ENCODE measurements at places on chromosomes 7 and 10. TPM values are rescaled to one million over a fixed set of nuclear protein-coding genes. Genes with fewer than 3 reads are reported as not detected.

DNA sequence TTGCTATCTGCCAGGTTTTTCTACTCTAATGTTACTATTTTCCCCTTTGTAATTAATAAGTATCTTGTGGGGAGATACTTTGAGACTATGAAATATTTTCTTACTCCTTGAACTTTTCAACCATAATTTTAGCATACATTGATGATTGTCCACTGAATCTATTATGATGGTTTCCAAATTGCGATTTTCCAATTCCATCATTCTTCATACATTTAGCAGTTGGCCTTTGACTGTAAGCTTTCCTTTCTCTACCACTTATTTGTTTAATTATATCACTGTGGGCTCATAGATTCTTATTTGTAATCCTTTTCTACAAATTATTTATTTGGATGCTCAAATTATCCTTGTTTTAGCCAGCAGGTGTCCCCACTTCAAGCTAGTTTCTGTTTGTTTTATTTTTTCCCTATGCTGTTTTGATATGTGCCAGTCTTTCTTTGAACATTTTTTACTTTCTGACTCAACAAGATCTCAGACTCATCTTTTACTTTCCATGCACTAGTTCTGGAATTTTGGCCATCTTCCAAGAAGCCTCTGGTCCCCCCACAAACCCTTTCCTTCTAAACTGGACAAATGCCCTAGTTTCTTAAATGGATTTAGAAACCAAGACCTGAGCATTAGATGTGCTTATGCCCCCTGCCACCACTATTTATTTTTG lies 11.4 kb upstream of the MRPS16 start:
- DNase-seq, result no peak

- DNase-seq, result no peak
Measured at GRCh38 chr10:69892406-69892805, 90.7 kb downstream of the COL13A1 start.

- peak; percentile 14 for DNase-seq
Measured at GRCh38 chr7:7164591-7164990, 17.8 kb upstream of the C1GALT1 start.

Gene OLAH
- not detected for total RNA-seq

GRCh38 chr7:131293018-131293417 lies 34.7 kb upstream of the MKLN1 start:
- no peak for DNase-seq

GRCh38 chr10:126919426-126919825 lies 14.2 kb downstream of the DOCK1 start:
- no peak for DNase-seq

GRCh38 chr10:62726638-62727037 lies 77.9 kb upstream of the ADO start:
- DNase-seq, result no peak

DNA sequence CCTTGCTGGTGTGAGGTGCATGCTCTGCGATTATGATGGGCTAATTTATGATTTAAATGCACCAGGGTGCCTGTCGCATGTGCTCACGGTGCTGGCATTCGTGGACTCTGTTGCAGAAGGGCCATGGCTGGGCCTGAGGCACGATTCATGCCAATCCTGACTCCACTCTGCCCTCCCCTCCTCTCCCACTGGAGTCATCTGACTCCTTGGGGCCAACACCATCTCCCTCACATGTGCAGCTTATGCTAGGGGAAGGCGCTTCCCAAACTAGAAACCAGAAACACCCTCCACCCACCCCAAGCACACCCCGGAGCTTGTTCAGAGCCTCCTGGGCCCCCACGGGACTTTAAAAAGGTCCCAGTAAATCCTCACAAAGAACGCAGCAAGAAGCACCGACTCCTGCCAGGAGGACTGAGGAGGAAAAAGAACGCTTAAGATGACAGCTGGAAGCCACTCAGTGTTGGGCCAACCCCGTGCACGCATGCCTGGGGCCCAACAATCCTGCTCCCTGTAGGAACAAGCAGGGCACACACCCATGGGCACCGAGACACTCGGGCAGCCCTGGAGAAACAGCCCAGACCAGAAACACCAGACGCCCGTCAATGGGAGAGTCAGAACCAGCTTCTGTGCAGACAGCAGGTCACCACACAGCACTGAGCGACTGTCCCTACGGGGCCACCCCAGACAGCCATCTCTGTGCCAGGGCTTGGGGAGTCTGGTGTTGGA lies 14.1 kb downstream of the BRI3 start:
- DNase-seq, result no peak

Gene FAM25C
- not detected for total RNA-seq

DNA sequence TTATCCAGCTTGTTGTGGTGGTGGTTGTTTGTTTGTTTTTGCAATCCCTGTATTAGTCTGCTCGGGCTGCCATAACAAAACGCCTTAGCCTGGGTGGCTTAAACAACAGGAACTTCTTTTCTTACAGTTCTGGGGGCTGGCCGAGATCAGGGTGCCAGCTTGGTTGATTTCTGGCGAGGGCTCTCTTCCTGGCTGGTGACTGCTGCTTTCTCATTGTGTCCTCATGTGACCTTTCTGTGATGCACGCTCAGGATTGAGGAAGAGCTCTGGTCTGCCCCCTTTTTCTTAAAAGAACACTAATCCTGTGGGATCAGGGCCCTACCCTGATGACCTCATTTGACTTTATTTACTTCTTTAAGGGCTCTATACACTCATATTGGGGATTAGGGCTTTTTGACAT lies 107.1 kb upstream of the NRP1 start:
- no peak for DNase-seq

Gene MYL10
- total RNA-seq, result not detected

DNA sequence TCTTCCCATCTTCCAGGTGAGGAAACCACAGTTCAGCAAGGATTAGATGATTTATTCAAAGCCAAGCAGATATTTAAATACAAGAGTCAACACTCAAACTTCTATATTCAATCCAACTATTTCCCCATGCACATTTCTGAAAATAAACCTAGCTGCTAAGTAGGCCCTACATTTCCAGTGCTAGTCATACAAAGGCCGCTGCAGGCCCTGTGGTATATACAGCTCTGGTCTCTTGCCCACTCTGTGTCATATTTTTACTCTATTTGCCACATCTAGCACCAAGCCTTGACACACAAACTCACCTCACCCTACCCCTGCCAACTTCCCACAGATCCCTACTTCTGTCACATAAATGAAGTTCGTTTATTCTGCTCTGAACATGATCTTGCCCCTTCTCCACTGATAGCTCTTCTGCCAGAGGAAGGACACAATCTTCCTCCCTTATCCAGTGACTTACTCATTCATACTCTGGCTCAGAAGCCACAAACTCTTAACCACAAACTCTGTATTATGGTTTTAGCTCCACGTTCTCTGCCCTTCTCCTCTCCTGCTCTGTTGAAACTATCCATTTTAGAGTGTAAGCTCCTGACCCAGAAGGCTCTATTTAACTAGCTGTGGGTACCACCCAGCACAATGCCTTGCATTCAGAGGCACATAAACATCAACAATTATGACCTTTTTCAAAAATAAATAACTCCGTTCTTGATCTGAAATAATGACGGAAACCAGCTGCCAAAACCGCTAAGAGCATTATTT lies 180.7 kb downstream of the CPEB3 start:
- DNase-seq, result no peak

GRCh38 chr7:140673063-140673773 lies 473 bp downstream of the ADCK2 start:
- peak; percentile 86 for DNase-seq

GRCh38 chr7:14973712-14974428 lies 71.3 kb upstream of the DGKB start:
- no peak for DNase-seq

Gene OPN1SW
- total RNA-seq, result not detected

- no peak for DNase-seq
Measured at GRCh38 chr10:62063795-62064472, 162.4 kb downstream of the ARID5B start.

DNA sequence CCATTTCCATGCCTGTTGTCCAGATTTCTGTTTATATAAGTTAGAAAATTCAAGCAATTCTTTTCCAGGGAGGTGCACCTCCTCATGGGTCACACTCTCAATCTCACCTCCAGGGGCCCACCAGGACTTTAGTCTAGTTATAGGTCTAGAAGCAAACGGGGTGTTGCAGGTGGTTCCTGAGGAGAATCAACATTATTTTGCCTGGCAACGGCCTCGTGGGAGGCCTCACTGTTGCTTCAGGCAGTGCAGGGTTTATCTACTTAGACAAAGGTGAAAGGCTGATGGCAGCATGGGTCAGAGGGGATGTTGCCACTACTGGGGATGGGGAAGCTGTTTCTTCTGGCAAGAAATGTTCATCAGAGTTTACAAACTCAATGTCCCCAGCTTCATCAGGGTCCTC lies 56.7 kb upstream of the LRRC18 start:
- no peak for DNase-seq

DNA sequence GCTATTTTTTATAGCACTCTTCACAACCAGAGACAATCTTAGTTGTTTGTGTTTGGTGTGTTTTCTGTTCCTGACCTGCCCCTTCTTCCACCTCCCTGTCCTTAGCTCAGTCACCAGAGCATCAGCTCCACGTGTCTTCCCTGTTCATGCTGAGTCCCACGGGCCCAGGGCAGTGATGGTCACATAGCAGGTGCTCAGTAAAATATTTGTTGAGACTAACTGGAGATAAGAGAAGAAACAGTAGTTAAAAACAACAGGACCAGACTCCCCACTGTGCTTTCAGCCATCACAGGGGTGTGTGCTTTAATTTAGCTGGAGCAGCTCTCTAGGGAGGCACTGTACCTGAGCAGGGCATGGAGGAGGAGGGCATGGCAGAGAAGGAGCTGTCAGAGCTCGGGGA lies 307.3 kb upstream of the ZNF32 start:
- DNase-seq, result no peak

Gene BEND7
- total RNA-seq, result 33.2 TPM

DNA sequence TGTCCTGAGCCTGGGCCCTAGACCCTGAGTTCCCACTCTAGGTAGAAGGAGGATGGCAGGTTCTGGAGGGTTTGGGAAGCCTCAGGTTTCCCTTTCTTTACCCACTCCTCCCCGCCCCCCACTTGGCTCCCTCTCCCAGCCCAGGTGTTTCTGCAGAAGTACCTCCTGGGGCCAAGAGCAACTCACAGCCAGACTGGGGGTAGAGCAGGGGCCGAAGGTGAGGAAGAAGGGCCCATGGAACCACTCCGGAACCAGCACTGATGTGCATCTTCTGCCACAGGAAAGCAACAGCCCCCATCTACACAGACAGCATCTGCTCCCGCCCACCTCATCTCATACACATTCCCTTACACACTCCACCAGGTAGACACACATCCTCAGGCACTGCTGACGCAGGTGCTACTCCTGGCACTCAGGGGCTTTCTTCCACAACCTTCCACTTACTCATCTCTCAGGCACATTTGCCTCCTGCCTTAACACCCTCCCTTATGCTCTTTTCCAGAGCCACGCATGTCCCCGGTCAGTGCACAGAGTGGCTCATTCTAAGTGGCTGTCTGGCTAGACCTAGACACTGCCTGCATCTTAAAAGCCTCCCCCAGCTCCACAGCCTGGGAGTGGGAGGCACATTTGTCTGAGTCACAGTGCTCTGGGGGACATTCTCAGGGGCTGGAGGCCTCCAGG lies 1.8 kb downstream of the EPHB6 start:
- DNase-seq, result no peak

- no peak for DNase-seq
Measured at GRCh38 chr7:70574970-70575799, 556.8 kb upstream of the GALNT17 start.

GRCh38 chr10:75688506-75689300 lies 257.3 kb downstream of the LRMDA start:
- DNase-seq, result no peak

- DNase-seq, result no peak
Measured at GRCh38 chr10:575402-576129, 113.9 kb downstream of the DIP2C start.

GRCh38 chr10:126027692-126028091 lies 131.3 kb downstream of the FANK1 start:
- no peak for DNase-seq

Gene SLC29A4
- 3.2 TPM for total RNA-seq

GRCh38 chr7:140397784-140398750 lies at the start of gene SLC37A3:
TSS of gene SLC37A3 (minus strand) at chr7:140398530. CDS start at chr7:140382526, 16,004 bp downstream.
- peak; percentile 86 for DNase-seq

Gene OPN4
- 0.15 TPM for total RNA-seq

Gene HOXA10
- total RNA-seq, result 30.0 TPM

DNA sequence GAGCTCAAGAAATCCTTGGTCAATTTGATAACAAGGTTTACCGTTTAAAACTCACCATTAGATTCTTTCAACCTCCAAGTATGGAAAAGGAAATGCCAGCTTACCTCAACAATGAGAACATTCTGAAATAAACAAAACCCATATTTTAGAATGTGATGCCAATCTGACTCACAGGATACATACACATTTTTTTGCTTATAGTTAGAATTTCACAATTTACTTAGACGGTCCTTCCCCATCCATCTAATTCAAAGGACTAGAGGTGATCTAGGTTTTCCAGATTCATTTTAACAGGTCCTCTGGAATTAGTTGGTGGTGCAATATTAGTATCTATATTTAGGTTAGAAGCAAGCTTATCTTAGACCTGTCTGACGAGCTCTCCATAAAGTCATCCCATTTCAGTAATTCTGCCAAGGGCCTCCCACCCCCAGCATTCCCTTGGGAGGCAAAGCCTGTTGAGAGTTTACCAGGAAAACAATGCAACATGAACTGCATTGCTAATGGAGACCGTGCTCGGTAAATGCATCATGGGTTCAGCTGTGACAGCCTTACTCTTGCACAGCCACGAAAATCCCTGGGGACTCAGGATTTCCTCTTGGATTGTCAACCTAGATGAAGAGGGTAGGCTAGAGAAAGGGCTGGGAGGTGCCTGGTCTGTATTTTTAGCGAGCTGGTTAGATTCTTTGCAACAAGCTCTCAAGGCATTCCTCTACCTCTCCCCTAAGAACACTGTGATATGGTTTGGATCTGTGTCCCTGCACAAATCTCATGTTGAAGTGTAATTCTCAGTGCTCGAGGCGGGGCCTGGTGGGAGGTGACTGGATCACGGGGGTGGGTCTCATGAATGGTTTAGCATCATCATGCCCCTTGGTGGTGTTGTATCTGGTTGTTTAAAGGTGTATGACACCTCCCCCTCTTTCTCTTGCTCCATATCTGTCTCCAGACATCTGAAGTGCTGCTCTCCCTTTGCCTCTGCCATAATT lies 93.8 kb downstream of the PRTFDC1 start:
- DNase-seq, result no peak

GRCh38 chr10:118835682-118836326 lies 81.0 kb upstream of the CACUL1 start:
- peak; percentile 56 for DNase-seq

DNA sequence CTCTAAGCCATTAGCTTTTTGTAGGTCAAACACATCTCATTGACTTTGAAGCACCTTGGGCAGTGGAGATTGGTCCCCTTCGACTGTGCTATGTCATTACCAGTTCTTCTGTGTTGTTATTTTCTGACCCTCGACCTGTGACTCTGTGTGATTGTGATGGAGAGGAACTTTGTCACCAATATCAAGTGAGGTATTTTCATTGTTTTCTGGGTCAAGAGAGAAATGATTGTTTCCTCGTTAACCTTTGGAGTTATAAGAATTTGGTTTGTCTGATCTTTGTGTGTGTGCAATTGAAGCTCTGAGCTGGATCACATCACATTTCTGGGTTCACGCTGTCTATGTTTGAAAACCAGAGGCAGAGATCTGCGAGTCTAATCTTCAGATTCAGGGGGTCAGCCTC lies 432.2 kb upstream of the KLF6 start:
- no peak for DNase-seq

- peak; percentile 84 for DNase-seq
Measured at GRCh38 chr10:79347894-79348639, 798 bp downstream of the PPIF start.

GRCh38 chr7:130141161-130141883 lies 63.9 kb downstream of the TMEM209 start:
- peak; percentile 80 for DNase-seq

Measured in left colon (tissue), 2 donors.